ENCODE measurements at places on chromosomes 12 and 14.

GRCh38 chr14:61150851-61151250, 130.3 kb downstream of the TMEM30B start:
- DNase-seq: no peak

DNA sequence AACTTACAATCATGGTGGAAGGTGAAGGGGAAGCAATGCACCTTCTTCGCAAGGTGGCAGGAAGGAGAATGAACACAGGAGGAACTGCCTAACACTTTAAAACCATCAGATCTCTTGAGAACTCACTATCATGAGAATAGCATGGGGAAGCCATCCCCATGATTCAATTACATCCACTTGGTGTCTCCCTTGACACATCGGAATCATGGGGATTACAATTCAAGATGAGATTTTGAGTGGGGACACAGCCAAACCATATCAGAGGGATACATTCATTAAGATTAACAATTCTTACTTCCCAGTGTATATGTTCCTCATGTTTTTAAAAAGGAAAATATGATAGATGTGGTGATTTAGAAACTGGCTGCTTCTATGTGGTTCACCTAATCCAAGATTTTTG, 117.9 kb downstream of the PDE3A start:
- no peak for DNase-seq

GRCh38 chr12:71848212-71848611, 8.7 kb downstream of the TBC1D15 start:
- no peak for DNase-seq

- DNase-seq: no peak
Measured at GRCh38 chr12:58105225-58106119, 164.1 kb downstream of the ATP23 start.

DNA sequence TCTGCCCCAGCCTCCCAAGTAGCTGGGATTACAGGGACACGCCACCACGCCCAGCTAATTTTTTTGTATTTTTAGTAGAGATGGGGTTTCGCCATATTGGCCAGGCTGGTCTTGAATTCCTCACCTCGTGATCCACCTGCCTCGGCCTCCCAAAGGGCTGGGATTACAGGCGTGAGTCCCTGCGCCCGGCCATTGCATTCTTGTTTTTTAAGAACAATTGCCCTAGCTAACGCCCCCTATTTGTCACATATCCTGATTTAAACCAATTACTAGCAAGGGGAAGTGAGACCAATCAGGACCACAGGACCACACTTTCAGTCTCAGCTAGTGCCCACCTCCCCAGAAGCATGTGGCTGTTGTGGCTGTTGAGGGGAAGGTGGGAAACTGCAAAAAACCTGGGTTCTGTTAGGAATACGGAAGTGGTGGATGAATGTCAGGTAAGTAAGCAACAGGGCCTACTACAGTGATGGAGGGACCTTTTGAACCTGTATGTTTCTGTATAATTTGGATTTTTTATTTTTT, 37.8 kb upstream of the NFYB start:
- DNase-seq: no peak

DNA sequence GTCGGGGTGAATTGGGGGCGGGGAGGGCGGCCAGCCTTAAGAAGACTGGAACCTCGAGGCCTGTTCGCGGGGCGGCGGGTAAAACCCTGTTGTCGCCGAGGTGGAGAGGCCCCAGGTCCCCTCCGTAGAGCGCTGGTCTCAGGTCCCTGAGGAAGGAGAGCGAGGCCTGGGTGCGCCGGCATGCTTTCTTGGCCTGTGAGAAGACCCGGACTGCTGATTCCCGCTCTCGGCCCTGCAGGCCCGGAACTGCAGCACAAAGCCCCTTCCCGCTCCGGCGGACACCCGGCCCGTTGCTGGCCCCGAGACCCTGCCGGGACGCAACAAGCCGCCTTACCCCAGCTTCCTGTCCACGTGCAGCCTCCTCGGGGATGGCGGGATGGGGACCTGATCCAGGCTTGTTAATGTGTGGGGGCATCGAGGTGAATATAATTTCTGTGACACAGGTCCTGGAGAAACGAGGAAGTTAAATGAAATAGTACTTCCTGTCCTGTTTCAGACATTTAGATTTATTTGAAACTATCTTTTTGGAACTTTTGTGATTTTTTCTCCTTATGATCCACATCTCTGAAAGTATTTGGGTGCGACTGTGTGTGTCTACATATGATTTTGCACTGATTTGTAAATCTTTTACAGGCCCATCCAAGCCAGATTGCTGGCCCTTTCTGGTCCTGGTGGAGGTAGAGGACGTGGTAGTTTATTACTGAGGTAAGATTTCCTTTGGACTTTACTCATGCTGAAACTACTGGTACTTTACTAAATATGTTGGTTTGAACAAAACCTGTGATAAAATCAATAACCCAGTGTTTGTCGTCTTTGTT, 600 bp downstream of the PNN start:
- peak; percentile 41 for DNase-seq

- DNase-seq: no peak
Measured at GRCh38 chr12:84079626-84080025, 833.0 kb downstream of the SLC6A15 start.

- no peak for DNase-seq
Measured at GRCh38 chr12:16330560-16330959, 16.9 kb upstream of the MGST1 start.

DNA sequence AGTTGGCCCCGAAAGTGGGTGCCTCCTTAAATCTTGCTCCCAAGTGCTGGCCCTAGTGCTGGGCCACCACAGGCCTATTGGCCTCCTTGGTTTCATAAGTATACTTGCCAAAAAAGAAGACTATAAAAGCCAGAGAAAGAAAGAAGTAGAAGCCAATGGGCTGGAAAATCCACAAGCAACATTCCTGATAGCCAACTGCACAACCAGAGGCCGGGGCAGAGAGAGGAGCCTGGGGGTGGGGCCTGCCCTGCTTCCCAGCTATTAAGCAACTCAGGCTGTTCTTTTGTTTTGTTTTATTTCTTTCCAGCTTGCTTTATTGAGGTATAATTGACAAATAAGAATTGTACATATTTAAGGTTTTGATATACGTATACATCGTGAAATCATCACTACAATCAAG, 177.2 kb upstream of the NTF3 start:
- DNase-seq: no peak

GRCh38 chr12:86621957-86622356, 365.8 kb upstream of the MGAT4C start:
- DNase-seq: no peak

DNA sequence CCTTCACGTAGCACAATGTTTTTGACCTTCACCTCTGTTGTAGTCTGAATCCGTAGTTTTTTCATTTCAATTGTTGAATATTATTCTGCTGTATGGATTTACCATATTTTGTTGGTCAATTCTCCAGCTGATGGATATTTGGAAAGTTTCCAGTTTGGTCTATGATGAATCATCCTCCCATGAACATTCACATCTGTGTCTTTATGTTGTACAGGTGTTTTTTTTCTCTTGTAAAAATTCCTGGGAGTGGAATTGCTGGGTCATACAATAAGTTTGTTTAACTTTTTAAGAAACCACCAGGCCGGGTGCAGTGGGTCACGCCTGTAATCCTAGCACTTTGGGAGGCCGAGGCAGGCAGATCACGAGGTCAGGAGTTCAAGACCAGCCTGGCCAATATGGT, 36.7 kb upstream of the GNG2 start:
- no peak for DNase-seq

- no peak for DNase-seq
Measured at GRCh38 chr12:131636940-131637750, 73.7 kb upstream of the SFSWAP start.

DNA sequence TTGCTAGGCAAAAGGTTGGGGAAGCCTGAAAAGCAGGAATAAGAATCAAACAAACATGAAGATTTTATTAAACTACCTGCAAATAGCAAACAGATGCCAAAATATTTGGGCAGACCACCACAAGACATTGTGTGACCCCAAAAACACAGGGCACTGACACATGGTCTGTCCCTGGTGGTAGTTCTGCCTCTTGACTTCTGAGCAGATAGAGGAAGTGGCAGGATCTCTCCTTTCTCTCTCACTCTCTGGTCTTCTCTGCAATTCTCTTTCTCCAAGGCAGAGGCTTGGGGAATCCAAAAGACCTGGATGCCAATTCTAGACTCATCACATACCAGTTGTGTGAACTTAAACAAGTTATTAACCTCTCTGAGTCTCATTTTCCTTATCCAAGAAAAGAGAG, 4.3 kb upstream of the PTGDR start:
- no peak for DNase-seq

DNA sequence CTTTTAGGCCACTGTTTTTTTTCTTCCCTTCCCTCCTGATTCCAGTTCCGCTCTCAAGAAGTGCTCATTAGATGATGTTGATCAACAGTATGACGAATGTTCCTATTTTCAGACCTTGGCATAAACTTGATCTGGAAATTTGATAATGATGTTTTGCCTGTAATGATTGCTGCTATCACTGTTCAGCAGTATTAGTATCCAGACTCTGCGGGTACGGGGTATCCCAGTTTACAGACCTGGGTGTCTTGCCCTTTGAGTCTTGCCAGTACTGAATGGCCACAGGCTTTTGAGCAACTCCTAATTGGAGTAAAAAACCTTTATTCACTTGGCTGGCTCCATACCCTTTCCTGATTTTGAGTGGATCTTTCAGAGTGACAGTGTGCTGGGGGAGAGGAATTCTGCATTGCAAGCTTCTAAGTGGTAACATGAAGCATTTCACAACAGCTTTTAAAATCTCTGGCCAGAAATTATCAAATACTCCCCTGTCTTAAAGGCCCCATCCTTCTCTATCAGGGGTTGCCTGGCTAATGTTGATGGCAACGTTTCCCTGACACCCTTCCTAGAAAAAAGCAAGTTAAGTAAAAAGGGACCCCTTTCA, 5.9 kb upstream of the ASB8 start:
- no peak for DNase-seq

- DNase-seq: no peak
Measured at GRCh38 chr12:22231836-22232235, 102.7 kb downstream of the ST8SIA1 start.

DNA sequence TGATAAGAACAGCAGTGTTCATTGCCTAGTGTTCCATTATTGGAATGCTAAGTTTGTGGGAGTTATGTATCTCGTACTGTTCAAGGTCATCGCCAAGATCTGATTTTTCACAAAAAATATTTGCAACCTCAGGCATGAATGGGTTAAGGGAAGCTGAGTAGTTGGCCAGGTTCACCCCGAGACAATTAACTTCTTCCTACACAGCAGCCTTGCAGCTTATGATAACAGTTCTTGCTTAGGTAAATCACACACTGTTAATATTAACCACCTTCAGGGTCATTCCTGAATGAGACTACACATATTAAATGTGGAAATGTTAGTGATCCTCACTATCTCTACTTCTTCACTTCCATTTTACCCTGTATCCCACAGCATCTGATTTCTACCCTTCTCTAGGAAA, 18.0 kb downstream of the FKBP11 start:
- no peak for DNase-seq

DNA sequence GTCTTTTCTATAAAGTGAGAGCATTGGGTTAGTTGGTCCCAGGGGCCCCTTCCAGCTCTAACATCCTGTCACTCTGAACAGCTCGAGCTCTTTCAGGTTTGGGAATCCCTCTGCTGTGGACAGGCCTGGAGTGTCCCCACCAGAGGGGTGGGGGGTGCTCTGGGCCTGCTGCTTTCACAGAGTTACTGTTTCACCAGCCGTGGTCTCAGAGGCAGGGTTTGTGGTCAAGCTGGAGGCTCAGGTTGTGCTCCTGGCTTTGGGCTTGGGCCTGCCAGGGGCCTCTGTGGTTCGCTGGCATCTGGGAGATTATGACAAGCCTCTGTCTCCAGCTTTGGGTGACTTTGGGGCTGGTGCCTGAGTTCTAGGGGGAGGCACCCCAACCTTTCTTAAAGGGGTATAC, 59.6 kb downstream of the FBXL14 start:
- DNase-seq: no peak

DNA sequence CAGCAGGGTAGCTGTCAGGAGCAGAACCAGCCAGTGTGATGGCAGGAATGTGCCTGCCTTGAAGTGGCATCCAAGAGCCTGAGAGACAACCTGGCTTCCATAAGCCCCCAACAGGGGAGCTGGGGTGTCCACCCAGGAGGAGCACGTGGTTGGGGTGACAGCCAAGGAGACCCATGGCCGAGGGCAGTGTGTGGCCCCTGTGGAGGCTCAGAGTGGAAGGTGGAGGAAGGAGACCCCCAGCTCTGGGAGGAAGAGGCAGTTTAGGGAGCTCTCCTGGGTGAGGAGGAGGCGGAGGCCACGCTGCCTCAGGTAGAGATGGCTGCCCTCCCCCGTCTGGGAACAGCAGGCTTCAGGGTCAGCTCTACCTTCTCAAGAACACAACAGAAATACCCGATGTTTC, 147.0 kb downstream of the CALM1 start:
- no peak for DNase-seq

- DNase-seq: peak; percentile 65
Measured at GRCh38 chr14:77094672-77095284, 3.3 kb upstream of the CIPC start.

- DNase-seq: no peak
Measured at GRCh38 chr12:91561958-91562325, 379.3 kb upstream of the DCN start.

- no peak for DNase-seq
Measured at GRCh38 chr12:68447797-68448260, 115.7 kb upstream of the MDM1 start.

DNA sequence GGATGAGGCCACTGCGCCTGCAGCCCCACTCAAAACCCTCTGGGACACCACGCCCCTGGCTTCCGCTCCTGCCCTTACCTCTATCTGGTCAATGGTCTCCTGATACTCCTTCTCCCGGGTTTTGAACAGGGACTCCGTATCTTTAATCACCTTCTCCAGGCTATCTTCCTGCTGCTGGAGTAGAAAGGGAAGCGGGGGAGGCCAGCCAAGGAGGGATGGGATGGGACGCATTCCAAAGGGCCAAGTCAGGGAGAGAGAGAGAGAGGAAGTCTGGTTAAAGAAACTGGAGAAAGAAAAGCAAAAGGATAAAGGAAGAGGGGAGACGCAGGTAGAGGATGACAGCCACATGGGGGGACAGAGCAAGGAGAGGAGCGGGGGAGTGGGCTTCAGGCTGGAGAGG, 7.9 kb downstream of the IFFO1 start:
- DNase-seq: no peak

GRCh38 chr14:98350213-98350612, 921.8 kb downstream of the BCL11B start:
- DNase-seq: no peak

DNA sequence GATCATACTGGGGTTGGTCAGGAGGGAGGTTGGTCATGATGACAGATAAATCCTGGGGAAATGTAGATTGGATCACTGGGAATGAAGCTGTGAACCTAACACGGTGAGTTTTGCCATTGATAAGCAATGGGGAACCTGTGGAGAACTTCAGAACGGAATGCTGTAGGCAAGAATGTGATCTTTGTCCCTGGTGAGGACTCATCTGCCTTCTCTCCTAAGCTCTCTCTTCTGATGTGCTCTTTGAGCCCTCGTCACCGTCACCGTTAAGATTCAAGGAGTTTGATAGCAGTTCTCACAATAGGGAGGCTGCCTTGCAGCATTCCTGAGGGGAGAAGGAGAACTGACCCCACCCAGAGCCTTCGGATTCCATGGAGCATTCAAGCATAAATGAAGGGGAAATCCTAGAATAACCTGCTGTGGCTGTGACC, 217.6 kb downstream of the ANO6 start:
- no peak for DNase-seq

GRCh38 chr14:93736378-93737014, 51.8 kb downstream of the PRIMA1 start:
- no peak for DNase-seq

GRCh38 chr12:122403115-122403770, 19.2 kb downstream of the CLIP1 start:
- no peak for DNase-seq

- DNase-seq: no peak
Measured at GRCh38 chr12:2930865-2931264, 28.3 kb upstream of the TEAD4 start.

GRCh38 chr12:2796187-2796666, 1.5 kb downstream of the FKBP4 start:
- no peak for DNase-seq
